ENCODE measurements at places on chromosomes 16 and 17.
A peak's percentile ranks its signal among the peaks of the same experiment; 100 is the strongest.

DNA sequence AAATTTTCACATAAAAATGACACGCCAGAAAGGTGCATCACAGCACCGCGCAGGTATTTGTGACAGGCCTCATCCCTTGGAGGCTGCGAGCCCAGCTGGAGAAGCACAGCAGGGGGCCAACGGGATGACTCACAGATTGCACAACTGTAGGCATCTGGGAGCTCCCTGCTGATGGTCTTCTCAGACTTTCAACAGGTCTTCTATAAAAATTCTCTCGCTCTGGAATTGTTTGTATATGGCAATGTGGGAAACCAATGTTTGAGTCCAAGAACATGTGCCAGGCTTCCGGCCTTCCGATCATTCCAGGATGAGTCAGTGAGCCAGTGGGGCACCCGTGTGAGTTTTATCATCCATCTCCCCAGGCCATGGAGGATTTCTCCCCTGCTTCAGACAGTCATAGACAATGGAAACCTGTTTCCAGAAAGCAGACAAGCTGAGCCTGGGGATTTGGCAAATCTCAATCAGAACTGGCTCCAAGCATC, 24.1 kb upstream of the ADORA2B start:
- DNase-seq, result peak; percentile 97

DNA sequence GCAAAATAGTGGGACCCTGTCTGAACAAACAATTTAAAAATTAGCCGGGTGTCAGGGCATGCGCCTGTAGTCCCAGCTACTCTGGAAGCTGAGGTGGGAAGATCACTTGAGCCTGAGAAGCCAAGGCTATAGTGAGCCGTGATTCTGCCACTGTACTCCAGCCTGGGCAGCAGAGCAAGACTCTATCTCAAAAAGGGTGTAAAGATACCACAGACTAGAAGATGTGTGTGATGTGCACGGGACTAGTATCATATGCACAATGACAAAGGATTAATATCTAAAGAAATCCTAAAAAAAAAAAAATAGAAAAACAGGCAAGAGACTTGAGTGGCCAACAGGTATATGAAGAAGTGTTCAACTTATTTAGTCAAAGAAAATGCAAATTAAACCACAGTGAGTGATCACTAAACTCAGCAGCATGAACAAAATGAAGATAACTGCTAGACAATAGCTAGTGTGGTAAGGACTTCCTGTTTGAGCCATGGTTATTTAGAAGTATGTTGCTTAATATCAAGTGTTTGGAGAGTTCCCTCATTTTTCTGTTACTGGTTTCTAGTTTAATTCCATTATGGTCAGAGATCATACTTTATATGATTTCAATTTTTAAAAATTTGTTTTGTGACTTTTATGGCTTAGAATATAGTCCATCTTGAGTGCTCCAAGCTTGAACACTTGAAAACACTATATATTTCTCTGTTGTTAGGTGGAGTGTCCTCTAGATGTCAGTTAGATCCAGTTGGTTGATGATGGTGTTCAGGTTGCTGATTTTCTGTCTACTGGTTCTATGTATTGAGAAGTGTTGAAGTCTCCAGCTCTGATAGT, 14.7 kb upstream of the SLX4 start:
- no peak for DNase-seq

DNA sequence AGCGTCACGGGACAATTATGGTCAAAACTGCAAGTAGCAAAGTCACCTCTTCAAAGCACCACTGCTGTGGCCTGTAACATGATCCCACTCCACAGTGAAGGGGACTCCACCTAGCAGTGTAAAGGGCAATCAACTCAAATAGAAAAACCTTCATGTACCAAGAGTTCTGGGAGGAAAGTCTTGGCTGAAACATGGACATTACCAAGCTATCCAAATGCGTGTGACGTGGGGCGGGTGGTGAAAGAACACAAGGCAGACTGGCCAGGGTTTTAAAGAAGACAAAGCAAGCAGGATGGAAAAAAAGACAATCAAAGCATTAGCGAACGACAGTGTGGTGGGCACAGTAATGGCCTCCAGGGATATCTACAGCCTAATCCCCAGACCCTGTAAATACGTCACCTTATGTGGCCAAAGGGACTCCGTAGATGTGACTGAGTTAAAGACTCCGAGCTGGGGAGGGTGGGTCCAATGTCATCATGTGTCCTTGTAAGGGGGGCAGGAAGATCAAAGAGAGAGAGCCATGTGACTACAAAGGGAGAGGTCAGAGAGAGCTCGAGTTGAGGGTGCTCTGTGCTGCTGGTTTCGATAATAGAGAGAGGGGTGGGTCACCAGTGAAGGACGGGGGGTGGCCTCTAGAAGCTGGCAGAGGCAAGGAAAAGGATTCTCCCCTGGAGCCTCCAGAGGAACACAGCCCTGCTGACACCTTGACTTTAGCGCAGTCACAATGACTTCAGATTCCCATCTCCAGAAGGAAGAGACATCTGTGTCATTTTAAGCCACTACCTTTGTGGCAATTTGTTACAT, 6.0 kb downstream of the HSDL1 start:
- DNase-seq, result peak; percentile 52

DNA sequence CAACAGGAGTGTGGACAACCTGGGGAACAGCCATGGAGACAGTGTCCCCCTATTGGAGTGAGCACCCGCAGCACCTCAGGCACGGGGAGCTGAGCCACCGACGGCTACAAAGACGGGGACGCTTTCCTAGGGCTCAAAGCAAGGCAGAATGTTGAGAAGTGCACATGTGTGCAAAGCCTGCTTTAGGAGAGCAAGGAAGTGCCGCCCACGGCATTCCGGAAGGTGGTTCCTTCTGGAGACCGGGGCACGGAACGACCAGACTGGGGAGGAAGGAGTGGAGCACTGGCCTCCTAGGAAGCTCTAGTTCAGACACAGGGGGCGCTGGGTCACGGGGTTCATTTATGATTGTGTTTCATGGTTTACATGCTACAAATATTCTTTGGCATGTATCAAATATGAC, 52.2 kb downstream of the TBC1D16 start:
- DNase-seq, result no peak

DNA sequence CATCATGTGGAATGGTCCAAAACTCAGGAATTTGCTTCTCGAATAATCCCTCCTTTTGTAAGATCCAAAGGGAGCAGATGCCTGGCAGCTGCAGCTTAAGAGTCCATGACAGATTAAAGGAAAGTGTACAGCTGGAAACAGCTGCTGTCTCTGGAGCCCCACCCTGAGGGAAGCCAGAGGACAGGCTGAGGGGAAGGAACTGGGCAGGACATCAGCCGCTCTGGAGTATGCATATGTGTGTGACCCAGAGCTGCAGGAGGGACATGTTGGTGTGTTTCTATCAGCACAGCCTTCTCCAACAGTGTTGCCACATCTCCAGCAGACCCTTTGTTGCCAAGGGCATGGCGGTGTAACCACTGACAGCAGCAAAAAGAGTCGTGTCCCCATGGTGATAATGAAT, 46.2 kb downstream of the CYB561 start:
- DNase-seq, result peak; percentile 45

- peak; percentile 91 for DNase-seq
These were observed 2.1 kb downstream of the MFAP4 start for GRCh38 chr17:19384723-19385391.

DNA sequence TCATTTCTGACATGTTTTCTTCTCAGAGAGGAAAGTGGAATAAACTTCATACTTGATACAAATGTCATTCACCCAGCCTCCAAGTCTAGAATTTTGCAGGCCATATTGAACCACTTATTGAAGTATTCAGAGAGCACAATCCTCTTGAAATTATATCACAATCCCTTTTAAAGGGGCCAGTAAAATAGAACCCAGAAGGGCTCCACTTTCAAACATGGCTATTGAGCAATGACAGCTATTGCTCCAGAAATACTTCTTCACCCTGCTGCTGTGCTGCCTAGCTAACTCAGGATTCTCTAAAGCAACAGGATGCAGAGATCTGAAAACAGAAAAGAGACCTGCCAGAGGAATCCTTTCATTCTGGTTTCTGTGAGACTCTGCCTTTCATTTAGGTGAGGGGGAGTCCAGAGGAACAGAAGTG, 275.0 kb upstream of the CDH5 start:
- DNase-seq, result peak; percentile 38

GRCh38 chr16:61295311-61295710, 740.9 kb downstream of the CDH8 start:
- DNase-seq, result no peak

GRCh38 chr17:8382880-8383142, 182 bp downstream of the RPL26 start:
- DNase-seq, result no peak

- no peak for DNase-seq
These were observed 138.9 kb upstream of the CA10 start for GRCh38 chr17:52297230-52298010.

GRCh38 chr17:82449131-82449882, 1.2 kb downstream of the CYBC1 start:
- DNase-seq, result no peak

- no peak for DNase-seq
These were observed 3.4 kb upstream of the ZNF423 start for GRCh38 chr16:49859125-49859811.

- DNase-seq, result no peak
These were observed 15.5 kb upstream of the SALL1 start for GRCh38 chr16:51166541-51166940.

GRCh38 chr17:46930051-46930450, 7.1 kb downstream of the GOSR2 start:
- DNase-seq, result no peak

- no peak for DNase-seq
These were observed 6.4 kb downstream of the G6PC3 start for GRCh38 chr17:44076716-44077594.

DNA sequence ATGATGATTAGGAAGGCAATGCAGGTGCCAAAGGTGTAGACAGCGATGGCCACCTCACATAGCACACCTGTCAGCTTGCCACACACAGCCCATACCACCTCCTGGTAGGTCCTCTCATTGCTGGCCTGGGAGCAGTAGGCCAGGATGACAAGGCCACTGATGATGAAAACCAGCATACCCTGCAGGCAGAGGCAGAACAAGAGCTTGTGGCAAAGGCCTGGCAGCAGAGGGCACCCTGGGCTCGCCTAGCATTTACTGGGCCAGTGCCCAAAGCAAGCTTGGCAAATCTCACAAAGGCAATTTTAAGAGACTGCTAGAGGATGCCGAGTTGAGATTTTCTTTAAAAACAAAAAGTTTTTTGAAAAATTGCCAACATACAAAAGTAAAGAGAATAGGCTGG, 5.9 kb downstream of the SLC38A7 start:
- DNase-seq, result no peak

DNA sequence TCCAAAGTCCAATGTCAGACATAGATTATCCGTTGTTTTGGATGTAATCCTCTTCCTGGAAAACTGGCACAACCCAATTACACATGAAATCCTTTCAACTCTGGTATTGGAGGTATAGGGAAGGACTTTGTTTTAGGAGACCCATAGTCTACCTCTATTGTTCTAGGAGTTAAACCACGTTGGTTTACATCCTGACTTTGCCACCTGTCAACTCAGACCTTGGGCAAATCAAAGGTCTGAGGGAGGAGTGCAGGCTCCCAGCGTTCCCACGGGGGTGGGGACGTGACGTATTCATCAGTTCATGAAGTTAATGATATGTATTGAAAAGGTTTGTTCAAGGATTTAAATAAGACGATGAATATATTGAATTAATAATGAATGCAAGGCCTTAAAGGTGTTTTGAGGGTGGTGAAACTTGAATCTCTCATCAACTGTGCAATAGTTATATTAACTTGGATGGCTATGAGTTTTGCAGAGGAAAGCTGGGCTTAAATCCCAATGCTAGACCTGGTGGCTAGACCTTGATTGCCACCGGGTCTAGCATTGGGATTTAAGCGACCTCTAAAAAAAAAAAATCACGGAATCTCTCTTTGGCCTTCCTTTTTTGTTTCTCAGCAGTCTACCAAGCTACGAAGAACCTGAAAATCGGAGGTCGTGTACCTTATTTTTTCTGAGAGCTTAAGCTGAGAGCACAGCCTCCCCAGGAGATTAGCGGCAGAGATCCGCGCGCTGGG, 744 bp upstream of the NF1 start:
- no peak for DNase-seq

DNA sequence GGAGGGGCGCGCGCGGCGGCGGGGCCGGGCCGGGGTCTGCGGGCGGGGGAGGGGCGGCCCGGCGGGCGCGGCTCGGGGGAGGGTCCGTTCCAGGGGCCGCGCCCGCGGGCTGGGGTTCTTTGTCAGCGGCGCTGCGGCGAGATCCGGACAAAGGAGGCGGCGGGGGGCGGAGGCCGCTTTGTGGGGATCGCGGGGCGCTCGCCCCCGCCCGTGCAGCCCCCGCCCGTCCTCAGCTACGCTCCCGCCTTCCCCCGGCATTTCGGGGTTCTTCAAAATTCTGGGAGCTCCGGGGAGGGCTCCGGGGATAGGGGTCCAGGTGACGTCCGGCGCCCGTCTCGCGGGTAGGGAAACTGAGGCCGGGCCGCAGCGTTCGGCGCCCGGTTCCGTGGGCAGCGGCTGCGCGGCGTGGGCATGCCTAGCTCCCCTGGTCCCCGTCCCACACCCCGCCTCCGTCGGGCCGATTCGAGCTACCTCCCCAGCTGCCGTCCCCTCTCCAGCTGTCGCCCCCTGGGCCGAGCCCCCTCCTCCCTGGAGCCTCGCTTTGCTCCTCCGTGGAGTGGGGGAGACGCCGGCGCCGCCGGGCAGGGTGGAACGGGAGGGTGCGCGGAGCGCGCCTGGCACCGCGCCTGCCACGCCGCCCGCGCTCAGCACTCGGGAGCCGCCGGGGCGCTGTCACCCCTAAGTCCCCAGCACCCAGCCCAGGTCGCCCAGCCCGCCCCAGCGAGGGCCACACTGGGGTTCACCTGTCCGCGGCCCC, 546 bp downstream of the SNN start:
- DNase-seq, result no peak

GRCh38 chr17:34997355-34997862, 17.1 kb downstream of the LIG3 start:
- peak; percentile 87 for DNase-seq

DNA sequence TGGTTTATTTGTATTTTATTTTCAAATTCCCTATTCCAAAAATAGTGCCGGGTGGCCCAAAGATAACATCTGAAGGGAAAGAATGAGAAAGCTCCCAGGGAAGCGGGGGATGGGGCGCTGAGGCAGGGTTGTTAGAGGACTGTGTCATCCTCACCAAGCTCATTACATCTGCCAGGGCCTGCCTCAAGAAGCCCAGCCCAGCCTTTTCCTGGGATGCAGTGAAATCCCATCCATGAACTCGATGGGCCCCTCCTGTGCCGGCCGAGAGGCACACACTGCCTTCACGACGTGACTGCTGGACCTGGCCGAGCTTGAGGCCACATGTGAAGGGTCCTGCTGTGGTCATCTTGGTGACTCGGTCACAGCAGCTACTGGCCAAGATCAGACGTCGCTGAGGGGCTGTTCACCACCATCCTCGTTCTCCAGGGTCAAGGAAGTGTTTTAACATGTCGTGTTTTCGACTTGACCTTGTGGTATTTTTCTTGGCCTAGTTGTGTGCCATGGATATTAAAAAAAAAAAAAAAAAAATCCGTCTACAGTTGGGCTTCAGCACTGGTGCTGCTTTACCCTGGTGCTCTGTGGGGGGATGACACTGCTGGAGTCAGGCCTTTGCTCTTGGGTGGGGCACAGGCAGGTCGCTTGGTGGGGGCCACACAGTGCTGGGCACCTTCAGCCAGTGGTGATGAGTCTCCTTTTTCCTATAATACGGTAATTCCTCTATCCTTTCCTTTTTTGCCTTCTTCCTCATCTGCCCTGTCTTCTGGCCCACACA, 4.9 kb downstream of the TIMM22 start:
- peak; percentile 75 for DNase-seq
